ENCODE measurements at places on chromosomes 11 and 22.

GRCh38 chr22:45781459-45781858, 109.8 kb downstream of the ATXN10 start:
- DNase-seq = no peak

GRCh38 chr11:101726988-101727387, 143.2 kb upstream of the TRPC6 start:
- DNase-seq = no peak

DNA sequence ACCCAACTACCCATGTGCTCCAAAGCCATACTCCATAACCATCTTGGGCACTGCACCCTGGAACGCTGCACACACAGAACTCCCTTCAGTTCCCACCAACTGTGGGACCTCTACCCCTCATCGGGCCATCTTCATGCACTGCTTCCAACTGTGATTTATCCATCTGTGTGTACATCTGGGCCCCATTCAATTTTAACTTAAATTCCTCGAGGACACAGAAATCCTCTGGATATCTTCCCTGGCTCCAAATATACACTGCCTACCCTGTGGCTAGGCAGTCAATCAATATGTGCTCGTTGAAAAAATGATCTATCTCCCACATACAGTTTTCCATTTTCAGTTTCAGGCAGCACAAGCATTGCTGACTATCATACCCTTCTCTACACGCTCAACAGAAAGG, 4.9 kb downstream of the FEZ1 start:
- no peak for DNase-seq

GRCh38 chr11:125680747-125681146, at the start of gene ACRV1:
Gene ACRV1 (minus strand): TSS chr11:125680847. CDS start chr11:125680780, 67 bp downstream.
- no peak for DNase-seq

GRCh38 chr11:19607656-19608360, 104.8 kb upstream of the NAV2 start:
- DNase-seq = no peak

GRCh38 chr22:40533712-40534378, 102.7 kb downstream of the MRTFA start:
- DNase-seq = peak; percentile 55

- no peak for DNase-seq
Measured at GRCh38 chr11:35523331-35523768, 2.1 kb downstream of the PAMR1 start.

DNA sequence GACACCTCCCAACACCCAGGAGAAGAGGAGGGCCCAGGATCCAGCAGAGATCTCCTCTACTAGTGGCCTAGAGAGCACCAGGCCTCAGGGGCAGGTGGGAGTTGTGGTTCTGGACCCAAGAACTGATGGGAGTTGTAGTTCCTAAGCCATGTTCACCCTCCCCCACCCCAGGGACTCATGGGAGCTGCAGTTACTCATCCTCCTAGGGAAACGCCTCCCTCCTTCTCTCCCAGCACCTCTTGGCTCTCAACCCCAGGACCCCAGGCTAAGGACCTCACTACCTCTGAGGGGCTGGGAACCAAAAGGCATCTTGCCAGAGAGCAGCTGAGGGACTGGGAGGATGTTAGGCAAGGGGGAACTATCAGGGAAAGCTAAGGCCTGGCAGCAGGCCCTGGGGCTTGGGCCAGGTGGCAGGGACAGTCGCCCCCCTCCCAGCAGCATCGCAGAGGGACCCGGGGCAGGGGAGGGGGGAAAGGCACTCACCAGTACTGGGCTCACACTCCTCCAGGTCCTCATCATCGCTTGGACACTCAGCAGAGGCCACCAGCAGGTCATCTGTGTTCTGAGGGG, 28.9 kb downstream of the SLC22A12 start:
- DNase-seq = peak; percentile 43

DNA sequence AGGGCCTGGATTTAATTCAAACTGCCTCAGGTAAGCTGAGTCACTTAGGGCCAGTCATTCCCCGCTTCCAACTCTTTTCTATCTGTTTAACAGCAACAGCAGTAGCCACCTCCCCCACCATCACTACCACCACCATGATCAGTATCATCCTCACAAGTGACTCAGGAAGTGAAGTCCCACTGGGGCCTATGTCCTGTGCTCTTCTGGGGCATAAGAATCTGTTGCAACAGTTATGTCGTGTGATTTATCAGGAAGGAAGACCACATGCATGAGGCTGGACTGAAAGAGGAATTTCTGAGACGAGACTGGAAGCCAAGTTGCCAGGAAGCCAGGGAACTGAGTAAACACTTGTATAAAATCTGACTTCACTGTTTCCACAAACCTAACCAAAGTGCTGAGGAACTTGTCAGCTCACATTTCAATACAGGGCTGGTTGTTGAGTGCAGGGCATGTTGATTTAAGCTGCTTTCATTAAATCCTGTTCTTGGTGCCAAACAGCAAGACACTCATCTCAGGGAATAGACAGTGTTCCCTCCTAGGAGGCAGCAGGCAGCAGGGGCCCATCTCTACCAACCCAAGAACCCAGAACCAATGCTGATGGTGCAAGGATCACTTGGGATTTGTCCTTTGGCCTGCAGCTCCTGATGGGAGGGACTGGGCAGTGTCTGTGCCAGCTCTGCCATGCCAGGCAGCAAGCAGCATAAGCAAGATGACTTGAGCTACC, 226.7 kb upstream of the NARS2 start:
- DNase-seq = peak; percentile 78

GRCh38 chr11:73353422-73353821, 22.8 kb upstream of the RELT start:
- no peak for DNase-seq

GRCh38 chr11:1308743-1309497, 512 bp downstream of the TOLLIP start:
- DNase-seq = no peak

- no peak for DNase-seq
Measured at GRCh38 chr22:36923131-36923788, 9.8 kb downstream of the CSF2RB start.

DNA sequence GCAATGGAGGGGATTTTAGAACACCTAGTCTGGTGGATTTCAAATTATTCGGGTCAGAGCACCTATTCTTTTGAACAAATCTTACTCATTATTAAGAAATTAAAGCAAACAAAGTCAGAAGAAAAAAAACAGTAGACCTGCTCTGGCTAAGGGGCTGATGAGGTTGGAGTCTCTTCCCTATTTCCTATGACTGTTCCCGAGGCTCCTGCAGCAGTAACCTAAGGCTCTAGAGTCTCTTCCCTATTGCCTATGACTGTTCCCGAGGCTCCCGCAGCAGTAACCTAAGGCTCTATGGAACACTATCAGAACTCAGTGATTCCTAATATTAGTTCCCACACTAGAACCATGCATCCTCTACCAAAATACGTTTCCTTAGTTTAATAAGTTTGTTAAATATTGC, 607.9 kb downstream of the NTM start:
- peak; percentile 45 for DNase-seq

GRCh38 chr22:24039046-24039445, 27.9 kb downstream of the CABIN1 start:
- DNase-seq = no peak

DNA sequence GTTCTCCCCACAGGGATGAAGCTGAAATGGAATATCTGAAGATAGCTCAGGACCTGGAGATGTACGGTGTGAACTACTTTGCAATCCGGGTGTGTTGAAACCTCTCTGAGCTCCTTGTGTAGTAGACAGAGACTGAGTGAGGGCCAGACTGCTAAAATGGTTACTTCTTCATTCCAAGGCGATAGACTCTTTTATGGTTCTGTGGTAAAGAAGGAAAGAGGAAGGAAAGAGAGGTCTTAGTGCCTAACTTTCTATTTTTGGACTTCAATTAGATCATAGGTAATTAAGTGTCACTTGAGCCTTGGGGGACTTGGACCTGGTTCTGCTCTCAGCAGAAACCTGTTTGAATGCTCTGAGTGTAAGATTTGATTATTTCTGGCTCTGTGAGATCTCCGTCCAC, 54.7 kb downstream of the NF2 start:
- no peak for DNase-seq

DNA sequence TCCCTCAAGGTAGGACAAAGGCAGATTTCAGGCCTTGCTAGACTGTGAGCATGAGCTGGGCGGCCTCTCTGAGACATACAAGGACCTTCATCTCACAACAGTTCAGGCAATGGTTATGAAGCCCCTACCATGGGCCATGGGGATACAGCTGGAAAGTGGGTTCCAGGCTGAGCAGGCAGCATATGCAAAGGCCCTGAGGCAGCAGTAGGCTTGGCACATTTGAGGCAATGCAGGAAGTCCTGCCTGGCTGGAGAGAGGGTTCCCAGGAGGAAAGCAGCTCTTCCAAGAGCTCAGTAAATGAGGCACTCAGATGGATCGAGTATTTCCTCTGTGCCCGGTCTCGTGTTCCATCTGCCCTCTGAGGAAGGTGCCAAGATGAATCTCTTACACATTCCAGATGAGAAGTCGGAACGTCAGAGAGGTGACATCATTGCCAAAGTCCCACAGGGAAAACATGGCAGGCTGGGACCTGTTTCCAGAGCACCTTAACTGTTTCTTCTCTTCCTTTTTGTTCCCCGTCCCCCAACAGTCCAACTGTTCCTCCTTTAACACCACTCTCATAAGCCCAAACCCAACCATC, 388.6 kb downstream of the MN1 start:
- DNase-seq = no peak

DNA sequence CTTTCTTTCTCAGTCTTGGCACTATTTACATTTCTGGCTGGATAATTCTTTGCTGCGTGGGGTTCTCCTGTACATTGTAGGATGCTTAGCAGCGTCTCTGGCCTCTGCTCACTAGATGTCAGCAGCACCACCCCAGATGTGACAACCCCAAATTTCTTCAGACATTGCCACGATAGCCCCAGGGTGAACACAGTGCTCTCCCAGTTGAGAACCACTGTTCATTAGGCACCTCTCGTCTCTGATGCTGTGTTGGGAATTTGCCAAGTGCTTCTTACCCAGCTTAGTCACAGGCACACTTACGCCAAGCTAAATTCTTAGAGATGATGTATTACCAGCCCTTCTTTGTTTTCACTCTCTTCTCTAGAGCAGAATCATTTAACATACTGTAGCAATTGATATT, 9.4 kb downstream of the TRIM6 start:
- peak; percentile 65 for DNase-seq

GRCh38 chr22:36891646-36892045, 21.8 kb upstream of the CSF2RB start:
- no peak for DNase-seq

GRCh38 chr11:133819114-133819513, 26.2 kb downstream of the SPATA19 start:
- DNase-seq = no peak

DNA sequence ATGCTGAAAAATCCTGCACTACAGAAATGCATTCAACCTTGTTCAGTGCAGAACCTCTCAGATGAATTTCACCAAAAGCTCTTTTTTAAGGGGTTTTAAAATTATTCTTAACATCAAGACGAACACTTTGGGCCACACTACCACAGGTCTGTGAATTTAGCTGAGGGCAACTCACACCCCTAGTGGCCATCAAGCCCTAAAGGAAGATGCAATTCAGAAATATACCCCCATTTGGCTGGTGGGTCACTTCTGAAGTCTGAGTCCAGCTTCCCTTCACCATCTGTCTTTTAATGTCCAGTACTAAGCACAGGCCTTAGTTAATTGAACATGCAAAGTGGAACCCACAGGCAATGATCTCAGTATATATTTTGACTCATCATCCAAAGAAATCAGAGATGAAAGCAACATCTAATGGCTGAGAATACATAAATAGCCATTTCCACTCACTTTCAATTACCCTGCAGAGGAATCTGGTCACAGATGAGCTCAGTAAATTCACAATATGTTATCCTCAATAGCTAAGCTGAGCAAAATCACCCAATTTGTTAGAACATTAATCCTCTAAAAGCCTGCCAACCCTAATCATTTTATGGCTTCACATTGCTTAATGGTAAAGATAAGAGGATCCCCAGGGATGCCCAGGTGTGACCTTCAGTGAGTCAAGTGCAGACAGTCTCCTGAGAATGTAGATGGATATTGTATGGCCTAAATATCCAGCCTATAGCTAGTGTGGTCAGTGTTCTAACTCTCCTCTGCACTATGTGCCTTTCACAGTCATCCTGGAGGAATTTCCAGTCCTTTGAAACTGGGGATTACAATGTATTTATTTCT, 50.3 kb downstream of the FAM76B start:
- DNase-seq = no peak

DNA sequence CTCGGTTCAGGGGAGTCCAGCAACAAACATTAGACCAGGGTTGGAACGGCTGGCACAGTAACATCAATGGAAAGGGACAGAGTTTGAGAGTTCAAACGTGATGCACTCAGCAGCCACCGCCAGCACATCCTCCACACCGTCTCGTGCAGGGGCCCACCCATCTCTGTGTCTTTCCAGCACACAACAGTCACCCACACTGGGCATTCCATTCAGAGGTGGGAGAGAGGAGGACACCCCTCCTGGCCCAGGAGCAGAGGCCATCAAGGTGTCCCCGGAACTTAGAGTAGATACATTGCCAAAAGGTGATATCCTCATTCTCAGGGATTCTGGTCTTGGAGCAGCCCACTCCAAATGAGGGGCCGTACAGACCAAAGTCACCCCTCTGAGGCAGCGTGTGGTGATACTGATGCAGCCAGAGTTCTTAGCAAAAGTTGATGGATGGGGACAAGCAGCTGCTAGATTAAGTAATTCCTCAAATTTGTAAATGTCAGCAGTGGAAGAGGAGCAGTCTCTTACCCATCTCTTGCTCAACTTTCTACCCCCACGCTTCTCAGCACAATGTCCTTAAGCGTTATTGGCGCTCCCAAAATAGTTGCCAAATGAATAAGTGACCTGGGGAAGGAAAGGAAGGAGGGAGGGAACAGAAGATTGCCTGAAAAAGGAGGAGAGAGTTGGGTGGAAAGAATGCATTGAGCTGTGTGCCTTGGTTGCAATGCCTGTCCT, 5.5 kb downstream of the SNAP29 start:
- DNase-seq = no peak

DNA sequence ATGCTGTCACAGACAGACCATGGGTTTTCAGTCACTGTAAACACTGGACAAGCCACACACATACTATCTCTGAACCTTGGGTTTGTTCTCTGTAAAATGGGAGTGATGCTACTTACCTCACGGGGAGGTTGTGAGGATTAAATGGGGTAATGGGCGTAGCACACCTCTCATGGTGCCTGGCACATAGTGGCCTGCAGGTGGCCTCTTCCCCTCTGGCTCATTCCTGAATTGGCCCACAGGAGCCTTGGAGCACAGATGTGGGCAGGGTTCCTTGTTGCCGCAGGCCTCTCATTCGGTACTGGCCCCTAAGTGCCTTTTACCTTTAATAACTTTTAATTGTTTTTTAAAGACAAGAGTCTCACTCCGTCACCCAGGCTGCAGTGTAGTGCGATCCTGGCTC, 11.7 kb downstream of the MICAL2 start:
- no peak for DNase-seq

- DNase-seq = peak; percentile 68
Measured at GRCh38 chr11:15327786-15328231, 213.1 kb downstream of the INSC start.

All from kidney tubule cell (primary cell).